ENCODE measurements at places on chromosomes 12 and 14.

DNA sequence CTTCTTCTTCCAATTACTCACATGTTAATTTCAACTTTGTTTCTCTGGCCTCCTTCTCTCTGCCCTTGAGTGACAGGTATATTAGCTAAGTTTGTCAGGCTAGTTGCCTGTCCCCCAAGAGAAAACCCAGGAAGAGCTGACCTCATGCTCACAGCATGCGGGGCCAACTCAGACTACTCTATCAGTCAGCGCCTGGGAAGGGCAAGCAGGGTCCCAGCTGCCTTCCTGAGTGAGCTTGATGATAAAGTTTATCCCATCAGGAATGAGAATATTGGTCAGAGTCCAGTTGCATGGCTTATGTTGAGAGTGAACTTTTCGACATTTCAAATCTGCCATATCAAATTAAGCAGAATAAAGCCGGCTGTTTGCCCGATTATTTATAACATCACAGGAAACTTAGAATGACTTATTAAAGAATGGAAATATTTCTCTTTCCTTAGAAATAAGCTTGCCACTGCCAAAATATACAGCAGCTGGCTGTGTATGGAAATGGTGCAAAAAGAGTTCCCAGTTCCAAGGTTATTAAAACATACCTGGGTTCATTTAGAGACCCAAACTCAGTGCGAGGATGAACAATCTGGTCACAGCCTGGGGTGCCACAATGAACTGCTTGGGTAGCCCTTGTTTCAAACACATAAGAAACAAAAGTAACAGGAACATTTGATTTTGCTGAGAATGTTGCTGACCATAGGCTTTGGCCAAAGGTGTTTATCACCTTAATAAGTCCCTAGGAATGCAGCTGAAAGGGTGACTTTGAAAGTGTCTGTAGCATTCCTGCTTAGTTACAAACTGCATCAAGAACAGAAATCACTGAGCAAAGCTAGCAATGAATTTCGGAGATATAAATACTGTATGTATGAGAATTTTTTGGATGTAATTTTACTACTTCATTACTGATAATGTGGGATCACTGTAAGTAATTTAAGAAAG, 1553.8 kb upstream of the FLRT2 start:
- DNase-seq: no peak

GRCh38 chr14:97380539-97380941, 583.4 kb downstream of the VRK1 start:
- peak; percentile 85 for DNase-seq

DNA sequence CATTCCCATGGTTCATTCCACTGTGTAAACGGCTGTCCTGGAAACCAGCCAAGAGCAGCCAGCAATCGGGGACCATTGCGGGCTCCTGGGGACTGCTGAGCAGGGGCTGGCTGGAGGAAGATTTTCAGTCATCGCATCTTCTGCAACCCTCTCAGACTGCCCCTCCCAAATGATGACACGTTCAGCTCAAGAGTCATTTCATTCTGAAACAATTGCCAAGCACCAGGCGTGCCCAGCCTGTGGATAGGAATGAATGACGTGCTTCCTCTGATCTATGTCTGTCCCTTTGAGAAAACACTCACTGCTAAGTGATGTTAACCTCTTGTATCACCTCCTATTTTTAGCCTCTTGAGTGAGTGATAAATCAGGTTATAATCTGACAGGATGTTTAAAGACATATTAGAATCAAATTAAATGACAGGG, 62.0 kb downstream of the NDUFA12 start:
- DNase-seq: peak; percentile 46

DNA sequence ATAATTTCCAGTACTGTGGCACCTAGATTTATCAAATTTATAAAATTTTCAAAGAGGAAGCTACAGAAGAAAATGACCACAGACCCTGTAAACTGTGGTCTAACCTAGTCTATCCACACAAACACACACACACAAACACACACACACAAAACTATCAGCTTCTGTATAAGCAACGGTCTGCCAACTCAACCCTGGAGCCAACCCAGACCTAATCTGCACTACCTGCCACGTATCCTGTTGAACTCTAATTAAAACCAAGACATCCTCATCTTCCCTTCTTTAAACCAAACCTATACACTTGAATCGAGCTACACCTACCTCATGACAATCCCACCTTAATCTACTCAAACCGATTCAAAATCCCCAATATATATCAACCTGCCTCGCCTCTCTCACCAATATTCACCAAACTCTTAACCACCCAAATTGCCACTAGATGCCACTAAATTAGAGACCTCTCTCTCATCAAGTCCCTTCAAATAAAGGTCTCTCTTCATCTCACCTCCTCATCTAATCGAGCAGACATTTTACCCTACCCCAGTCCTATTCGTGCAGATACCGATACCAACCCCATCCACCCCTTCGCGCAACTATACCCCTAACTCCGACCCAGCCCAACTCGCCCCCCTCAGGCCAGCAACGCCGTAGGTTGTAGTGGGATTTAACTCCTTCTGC, 808 bp downstream of the ACIN1 start:
- no peak for DNase-seq

GRCh38 chr14:69818758-69819191, 21.7 kb upstream of the SLC10A1 start:
- peak; percentile 46 for DNase-seq
